ENCODE measurements at places on chromosomes 6 and 20. TPM values are rescaled to one million over a fixed set of nuclear protein-coding genes. Genes with fewer than 3 reads are reported as not detected.

Gene CCM2L
- not detected for total RNA-seq

Gene HSPA1B
- 140 TPM for total RNA-seq

Gene UNC93A
- total RNA-seq, result not detected

Gene PRR18
- not detected for total RNA-seq

Gene SLC22A3
- 0.58 TPM for total RNA-seq

Gene KCNG1
- 15.2 TPM for total RNA-seq

Gene HLA-DOA
- under 0.01 TPM for total RNA-seq
